ENCODE measurements at places on chromosomes 4 and X.
A peak's percentile ranks its signal among the peaks of the same experiment; 100 is the strongest.

DNA sequence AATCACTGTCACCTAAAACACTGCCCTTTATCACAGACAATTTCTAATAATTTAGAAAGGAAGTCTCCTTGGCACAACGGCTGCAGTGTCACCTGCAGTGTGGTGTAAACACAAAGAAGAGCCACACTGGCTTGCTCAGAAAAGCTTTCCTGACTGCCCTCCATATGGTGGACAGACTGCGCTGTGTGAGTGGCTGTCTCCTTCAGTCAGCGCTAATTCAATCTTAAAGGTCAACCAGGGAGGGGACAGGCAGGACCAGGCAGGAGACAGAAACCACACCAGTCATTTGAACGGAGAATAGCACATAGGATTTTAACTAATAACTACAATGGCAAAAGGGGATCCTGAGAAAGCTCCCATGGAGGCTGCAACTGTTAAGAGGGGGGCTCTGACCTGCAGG lies 132.1 kb downstream of the NSUN7 start:
- DNase-seq, result no peak

GRCh38 chrX:49186125-49187027 lies at the start of gene PRICKLE3:
PRICKLE3 (minus strand) TSS chrX:49186373; CDS start chrX:49186297, 76 bp downstream.
- DNase-seq, result peak; percentile 85

GRCh38 chr4:183962419-183962818 lies 57.3 kb downstream of the STOX2 start:
- no peak for DNase-seq

GRCh38 chr4:164204434-164204833 lies 549.5 kb upstream of the SMIM31 start:
- DNase-seq, result no peak

DNA sequence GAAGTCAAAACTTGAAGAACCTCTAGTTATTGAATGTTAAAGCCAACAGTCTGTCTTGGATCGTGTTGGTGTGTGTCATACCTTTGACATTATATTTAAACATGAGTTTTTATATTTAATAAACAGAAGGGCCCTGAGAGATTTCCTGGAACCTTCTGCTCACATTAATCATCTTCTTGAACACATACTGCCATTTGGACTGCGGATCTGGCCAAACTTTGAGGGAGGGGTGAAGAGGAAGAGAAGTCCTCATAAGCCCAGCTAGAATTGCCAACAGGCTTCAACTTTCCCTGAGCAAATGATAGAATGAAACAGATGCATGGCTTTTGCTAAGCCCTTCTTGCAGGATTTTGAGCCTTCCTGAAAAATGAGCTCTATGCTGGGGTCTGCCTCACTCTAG lies 27.4 kb downstream of the CCKAR start:
- DNase-seq, result no peak

DNA sequence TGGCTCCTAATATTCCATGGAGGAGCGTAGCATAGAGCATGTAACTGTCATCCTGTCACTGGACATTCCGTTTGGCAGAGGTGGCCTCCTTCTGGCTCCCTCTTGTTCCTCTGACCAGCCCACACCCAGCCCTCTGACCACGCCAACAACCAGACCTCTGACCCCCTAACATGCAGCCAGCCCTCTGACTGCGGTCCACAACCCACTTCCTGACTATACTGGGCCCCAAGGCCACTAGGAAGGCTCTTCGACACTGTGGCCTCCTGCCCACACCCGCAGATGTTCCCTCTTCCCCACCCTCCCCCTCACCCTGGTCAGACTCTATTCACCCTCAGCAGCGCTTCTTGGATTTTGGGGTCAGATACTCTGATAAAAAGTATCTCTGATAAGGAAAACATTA lies 141.4 kb downstream of the EVC2 start:
- no peak for DNase-seq

GRCh38 chr4:76488888-76489685 lies 54.1 kb downstream of the SHROOM3 start:
- DNase-seq, result no peak

DNA sequence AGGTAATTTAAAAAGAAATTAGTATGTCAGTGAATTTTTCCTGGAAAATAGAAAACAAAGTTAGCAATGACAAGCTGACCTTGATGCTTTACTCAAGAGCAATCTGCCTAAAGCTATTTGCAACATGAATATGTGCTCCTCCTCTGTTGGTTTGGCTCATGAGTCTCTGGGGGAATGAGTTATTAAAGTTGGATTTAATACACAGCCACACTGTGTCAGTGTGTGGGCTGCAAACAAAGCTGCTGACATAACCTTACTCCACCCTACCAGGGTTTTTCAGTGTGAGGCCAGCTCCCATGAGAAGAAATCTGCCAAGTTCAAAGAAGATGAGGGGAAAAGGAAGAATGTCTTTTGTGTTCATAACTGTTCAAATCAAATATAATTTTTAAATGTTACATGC lies 280.5 kb downstream of the TLL1 start:
- DNase-seq, result no peak

- no peak for DNase-seq
These were observed 96.2 kb downstream of the CDS1 start for GRCh38 chr4:84678976-84679744.

DNA sequence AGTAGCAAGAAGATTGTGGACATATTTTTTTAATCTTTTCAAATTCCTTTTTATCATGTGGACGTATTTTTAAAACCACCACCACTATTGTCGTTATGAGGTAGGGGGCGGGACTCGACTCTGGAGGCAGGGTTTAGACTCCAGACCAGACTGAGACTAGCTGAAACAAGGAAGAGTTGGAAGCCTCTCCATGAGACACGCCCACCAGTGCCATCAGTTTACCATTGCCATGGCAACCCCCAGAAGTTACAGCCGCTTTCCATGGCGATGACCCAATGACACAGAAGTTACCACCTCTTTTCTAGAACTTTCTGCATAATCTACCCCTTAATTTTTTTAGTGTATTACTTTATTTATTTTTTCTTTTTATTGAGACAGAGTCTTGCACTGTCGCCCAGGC lies 8.7 kb downstream of the MRFAP1 start:
- DNase-seq, result no peak

- no peak for DNase-seq
These were observed 92.7 kb upstream of the ARX start for GRCh38 chrX:25108481-25108880.

GRCh38 chr4:159777689-159778088 lies 674.8 kb downstream of the RAPGEF2 start:
- no peak for DNase-seq

DNA sequence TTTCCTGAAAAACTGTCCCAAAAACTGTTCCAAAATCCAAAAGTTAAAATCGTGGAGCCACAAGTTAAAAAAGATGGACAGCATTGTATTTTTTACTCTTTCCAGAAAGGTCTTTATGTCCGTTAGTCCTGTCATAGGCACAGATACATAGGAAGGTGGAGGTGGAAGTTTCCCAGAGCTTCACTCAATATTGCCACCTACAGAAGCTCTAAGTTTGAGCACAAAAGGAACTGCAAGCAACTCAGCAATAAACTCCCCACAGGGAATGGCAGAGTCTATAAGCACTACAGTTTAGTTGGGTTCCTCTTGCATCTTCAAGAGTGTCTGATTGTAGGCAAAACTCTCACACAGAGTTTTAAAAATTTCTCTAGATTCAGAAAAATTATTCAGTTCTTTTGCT lies 22.0 kb upstream of the UGT2B4 start:
- no peak for DNase-seq

Measured in activated CD8-positive, alpha-beta memory T cell treated with anti-CD3 and anti-CD28 coated beads, Interleukin-2, amount 10 ng/mL, durations not matched to agents 7 days and 5 days (primary cell).